ENCODE measurements at places on chromosomes 3 and 15. TPM values are rescaled to one million over a fixed set of nuclear protein-coding genes. Genes with fewer than 3 reads are reported as not detected.

- peak; percentile 76 for DNase-seq
These were observed 40.4 kb downstream of the DNAJB8 start for GRCh38 chr3:128426128-128426921.

DNA sequence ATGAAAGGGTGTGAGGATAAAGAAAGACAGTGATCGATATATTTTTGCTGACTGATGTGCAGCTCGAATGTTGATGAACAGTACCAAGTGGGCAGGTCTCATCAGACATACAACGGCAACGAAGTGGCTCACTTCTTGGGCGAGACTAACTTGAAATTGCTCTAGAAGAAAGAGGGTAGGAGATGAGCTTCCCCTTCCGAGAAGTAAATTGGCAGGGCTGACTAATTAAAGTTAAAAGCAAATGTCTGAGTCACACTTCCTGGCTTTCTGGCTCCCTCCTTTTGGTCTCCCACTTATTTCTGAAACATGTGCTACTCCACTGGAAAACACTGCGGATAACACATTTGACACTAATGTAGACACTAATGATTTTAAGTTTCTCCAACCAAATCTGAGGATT lies 228.3 kb downstream of the ABHD5 start:
- no peak for DNase-seq

The APBA2 gene
- total RNA-seq = 29.2 TPM

The IDH2 gene
- 157 TPM for total RNA-seq

DNA sequence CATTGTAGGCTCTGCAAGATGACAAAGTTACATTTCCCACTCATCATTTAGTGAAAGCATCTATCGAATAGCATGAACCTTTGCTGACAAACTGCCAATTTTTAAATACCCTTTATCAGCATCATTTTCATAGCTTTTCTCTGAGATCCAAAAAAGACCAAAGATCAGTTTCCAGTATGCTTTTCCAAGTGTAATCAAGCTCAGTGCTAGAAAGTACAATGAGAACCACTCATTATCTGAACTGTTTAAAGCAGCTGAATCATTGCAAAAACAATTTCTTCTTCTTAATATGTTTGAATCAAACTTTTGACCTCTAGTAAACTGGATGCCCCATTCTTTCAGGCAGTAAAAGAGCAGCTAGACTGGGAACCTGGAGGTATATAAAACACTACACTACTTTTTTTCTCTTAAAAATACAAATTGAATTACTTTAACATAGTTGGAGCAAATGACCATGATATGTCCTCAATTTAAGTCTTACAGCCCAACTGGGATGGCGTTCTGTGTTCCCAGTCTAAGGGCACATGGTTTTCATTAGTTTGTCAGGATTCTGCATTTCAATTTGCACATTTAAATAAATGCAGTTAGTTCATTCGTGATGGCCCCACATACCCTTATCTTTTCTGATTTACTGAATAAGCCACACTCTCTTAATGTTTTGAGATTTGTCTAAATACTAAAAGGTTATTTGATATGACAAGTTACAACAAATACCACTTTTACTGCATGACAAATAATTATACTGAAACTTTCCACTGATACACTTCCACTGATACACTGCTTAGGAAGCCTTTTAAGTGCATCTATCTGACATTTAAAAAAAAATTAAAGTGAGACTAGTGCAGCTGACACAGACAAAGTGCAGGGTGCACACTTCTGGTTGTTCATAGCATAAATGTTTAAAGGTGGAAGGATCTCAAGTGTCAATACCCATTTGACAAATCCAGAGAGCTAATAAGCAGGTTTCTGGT lies 146.0 kb upstream of the FRMD4B start:
- no peak for DNase-seq

- no peak for DNase-seq
These were observed 48.1 kb downstream of the BFSP2 start for GRCh38 chr3:133447750-133448477.

DNA sequence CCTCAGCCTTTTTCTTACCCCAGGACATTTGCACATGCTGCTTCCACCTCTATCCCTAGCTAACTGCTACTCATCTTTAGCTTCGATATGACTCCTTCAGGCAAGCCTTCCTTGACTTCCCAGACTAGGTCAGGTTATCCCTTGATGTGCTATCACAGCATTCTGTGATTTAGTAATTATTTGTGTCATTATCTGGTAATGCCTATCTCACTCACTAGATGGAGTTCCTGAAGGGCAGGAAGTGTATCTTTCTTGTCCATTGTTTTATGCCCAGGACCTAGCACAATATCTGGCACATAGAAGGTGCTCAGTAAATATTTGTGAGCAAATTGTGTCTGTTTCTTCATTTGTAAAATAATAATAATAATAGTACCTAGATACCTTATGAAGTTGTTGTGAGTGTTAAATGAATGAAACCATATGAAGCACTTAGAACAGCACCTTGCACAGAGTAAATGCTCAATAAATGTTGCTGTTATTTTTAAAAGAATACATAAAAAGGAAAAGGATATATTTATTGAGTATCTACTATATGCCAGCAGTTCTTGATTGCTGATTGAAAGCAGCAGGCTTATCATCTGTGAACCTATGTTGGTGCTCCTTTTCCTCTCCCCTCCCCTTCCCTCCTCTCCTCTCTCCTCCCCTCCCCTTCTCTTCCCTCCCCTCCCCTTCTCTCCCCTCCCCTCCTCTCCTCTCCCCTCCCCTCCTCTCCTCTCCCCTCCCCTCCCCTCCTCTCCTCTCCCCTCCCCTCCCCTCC lies 31.5 kb downstream of the SQOR start:
- no peak for DNase-seq

Measured in activated naive CD8-positive, alpha-beta T cell treated with anti-CD3 and anti-CD28 coated beads for 36 hours (primary cell).